ENCODE measurements at places on chromosomes 1 and 21.

DNA sequence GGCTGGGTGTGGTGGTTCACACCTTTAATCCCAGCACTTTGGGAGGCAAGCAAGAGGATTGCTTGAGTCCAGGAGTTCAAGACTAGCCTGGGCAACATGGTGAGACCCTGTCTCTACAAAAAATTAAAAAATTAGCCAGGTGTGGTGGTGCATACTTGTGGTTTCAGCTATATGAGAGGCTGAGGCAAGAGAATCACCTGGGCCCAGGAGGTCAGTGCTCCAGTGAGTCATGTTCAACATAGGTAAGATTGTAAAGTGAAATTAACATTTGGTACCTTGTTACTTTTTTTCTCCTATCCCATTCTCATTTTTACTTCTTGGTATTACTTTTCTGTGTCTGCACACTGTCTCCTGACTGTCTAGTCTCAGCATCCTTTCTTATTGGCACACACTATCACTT is 19.0 kb downstream of the MAGI3 start:
- no peak for DNase-seq

GRCh38 chr1:69827732-69828131 is 260.0 kb downstream of the LRRC7 start:
- DNase-seq: no peak

GRCh38 chr1:117128323-117129079 is 7.0 kb upstream of the TRIM45 start:
- DNase-seq: no peak

DNA sequence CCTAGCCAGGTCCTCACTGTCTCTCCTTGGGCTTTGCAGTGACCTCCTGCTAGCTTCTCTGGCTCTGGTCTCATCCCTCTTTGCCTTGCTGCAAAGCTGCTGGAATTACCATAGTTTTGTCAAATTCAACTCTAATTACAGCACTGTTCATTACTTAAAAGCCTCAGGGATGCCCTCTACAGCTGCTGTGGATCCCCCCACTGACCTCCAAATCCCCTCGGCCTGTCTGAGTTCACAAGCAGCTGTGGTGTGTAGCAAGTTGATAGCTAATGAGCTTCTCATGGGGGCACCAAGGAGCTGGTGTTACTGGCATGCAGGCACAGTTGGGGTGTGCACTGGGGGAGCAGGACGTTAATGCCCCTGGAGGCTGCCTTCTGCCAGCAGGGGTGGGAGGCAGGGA is 24.8 kb downstream of the NIPAL3 start:
- peak; percentile 47 for DNase-seq

DNA sequence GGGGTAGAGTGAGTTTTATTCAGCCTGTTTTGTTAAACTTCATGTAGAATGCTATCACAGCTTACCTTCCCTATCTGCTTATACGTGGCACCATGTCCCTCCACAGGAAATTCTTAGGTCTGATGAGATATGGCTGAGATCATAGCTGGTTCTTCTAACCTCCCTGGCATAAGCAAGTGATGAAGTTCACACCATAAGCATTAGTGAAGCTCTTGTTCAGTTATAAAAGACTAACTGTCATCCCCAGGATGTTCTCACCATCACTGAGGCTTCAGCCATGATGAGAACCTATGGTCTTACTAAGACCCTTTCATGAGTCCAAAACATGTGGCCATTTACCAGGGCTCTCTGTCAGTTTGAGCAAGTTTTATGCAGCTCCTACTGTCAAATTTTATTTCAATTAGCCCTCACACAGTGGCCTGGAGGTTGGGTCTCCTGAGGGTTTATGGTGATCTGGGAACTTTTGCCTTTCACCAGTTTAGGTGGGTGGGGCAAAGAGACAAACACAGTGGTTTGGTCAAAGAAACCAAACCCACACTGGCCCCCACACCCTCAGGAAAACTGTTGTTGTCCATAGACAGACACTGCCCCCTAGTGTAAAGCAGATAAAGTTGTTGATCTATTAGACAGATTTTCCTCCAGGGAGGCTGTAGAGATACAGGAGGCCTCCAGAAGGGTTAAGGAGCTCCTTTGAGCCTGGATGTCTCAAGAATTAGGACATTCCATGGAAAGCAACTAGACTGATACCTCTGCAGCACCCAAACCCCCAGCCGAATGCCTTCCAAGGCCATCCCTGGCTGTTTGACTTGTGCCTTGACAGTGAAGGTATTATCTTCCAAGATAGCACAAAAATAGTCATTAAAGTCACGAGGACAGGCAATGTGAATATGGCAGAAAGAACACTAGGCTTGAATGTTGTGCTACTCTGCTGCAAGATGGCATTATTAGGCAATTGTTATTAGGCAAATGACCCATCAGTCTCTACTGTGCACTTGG is 5.0 kb downstream of the SLC22A15 start:
- peak; percentile 12 for DNase-seq

GRCh38 chr1:93504247-93505033 is 56.5 kb downstream of the FNBP1L start:
- DNase-seq: no peak

- DNase-seq: no peak
Measured at GRCh38 chr1:34721241-34721640, 33.6 kb upstream of the GJB5 start.

GRCh38 chr1:209643285-209644020 is 8.8 kb downstream of the LAMB3 start:
- DNase-seq: no peak

DNA sequence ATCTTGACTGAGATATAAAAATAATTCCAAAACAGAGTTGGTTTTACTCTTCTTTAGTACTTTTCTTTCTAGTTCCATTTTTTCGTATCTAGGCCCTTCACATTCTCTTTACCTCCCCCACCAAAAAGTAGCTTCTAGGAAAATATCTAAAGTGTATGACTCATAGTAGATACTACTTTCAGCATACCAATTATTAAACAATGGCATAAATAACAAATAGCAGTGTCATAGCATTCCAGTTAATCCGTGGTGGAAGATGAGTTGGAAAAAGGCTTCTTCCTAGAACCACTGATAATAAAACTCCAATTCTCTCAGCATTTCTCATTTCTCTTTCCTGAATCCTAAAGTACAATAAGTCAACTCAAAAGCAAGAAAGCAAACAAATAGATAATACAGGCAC is 859.0 kb upstream of the B3GALT2 start:
- no peak for DNase-seq

DNA sequence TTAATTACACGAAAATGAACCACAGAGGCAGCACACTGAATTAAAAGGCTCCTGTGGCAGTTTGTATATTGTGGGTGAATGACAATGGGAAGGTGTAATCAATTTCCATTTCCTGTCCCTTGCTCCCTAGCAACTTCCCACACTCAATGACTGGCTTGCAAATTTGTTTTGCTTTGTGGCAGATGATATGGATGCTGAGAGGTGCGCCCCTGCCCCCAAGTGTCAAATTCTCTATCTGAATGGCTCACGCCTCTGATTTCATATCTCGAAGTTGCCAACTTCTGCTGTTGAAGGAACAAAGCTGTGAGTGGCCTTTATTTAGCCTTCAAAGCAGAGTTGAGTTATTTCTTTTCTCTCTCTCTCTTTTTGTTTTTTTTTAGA is 86.0 kb downstream of the FOXD2 start:
- no peak for DNase-seq

- DNase-seq: no peak
Measured at GRCh38 chr1:101128211-101128727, 102.7 kb upstream of the DPH5 start.

DNA sequence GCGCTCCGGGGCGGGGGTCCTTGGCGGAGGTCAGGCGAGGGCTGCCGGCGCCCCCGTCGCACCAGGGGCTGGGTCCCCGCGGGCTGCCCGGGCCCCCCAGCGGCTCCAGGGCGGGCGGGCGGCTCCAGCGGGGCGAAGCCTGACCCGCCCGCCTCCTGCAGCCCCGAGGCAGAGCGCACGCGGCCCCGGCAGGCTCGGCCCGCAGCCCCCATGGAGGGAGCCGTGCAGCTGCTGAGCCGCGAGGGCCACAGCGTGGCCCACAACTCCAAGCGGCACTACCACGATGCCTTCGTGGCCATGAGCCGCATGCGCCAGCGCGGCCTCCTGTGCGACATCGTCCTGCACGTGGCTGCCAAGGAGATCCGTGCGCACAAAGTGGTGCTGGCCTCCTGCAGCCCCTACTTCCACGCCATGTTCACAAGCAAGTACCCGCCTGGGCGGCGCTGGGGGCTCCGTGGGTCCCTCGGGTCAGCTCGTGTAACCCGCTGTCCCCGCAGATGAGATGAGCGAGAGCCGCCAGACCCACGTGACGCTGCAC is 817 bp downstream of the KLHL17 start:
- DNase-seq: peak; percentile 56

DNA sequence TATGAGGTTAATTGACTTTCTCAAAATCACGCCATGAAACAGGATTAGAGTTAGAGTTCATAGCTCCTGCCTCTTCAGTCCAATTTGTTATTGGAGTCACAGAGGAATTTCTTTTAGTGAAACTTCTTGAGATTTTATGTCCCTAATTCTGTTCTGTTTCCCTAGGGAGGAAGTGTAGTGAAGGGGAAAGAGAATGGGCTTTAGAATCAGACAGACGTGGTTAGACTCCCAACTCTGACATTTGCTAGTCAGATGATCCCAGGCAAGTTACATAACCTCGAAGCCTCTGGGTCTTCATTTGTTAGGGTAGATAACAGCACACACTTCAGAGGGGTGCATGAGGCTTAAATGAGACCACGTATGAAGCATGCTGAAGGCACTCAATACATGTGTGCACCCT is 83.9 kb downstream of the ASTN1 start:
- no peak for DNase-seq

DNA sequence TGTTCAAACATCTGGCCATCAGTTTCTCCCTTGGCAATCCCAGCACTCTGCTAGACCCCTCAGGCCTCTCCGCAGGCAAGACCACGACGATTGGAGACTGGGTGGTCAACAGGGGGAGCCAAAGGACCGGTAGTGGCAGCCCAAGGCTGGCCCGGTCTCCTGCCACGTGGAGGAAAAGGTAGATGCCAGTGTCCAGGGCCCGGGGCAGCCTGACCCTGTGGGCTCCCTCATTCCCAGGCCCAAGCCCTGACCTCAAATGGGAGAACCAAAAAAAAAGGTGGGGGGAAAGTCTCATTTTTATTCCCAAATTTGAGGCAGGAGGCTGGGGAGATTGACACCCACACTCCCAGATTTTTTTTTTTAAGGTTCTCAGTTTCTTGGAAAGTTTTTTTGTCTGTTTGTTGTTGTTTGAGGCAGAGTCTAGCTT is 24.8 kb downstream of the S100A6 start:
- peak; percentile 89 for DNase-seq

DNA sequence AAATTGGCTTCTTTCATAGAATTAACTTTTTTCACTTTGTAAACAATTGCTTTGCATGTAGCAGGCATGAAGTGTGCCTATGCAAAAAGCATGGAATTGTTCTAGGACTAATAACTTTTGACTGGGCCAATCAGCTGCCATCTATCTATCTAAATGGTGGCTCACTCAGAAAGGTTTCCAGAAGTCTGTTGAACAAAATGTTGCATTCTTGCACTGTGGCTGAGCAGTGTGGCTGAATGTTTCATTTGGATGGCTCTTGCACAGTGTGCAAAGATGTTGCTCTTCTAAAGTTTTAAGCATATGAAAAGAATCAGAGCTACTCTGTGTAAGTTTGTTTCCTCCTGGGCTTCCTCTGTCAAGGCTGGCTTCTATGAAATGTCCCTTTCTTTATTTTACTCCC is 213.5 kb downstream of the KCTD3 start:
- no peak for DNase-seq

DNA sequence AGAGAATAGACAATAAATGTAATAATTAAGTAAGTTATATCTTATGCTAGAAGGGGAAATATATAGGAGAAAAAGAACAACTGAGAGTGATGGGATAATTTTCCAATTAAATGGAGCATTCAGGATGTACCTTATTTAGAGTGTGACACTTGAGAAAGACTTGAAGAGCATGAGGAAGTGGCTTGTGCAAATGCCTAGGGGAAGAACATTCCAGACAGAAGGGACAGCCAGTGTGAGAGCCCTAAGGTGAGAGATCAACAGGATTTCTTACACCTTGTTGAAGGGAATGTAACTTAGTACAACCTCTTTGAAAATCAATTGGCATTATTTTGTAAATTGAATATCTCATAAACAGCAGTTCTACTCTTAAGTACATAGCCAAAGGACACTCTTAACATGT is 28.8 kb upstream of the TSPAN2 start:
- no peak for DNase-seq

DNA sequence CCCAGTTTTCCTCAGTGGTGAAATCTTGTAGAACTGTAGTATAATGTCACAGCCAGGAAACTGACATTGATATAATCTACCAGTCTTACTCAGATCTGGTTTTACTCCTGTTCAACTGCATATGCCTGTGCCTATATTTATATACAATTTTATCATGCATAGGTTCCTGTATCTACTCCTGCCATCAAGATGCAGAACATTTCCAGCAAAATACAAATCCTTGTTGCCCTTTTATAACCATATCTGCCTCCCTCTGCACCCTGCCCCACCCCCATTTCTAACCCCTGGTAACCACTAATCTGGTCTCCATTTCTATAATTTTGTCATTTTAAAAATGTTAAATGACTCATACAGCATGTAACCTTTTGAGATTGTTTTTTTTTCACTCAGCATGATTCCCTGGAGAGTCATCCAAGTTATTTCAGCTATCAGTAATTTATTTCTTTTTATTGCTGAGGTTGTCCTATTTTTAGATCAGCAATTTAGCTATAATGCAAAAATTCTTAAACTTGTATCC is 8.1 kb downstream of the UTP25 start:
- no peak for DNase-seq

- DNase-seq: no peak
Measured at GRCh38 chr1:176617881-176618280, 154.9 kb downstream of the PAPPA2 start.

- peak; percentile 87 for DNase-seq
Measured at GRCh38 chr1:233613252-233614172, at the start of gene KCNK1. KCNK1 (plus strand) TSS chr1:233614106; CDS start chr1:233614172, 66 bp downstream.

GRCh38 chr1:43165162-43165561 is 6.9 kb downstream of the EBNA1BP2 start:
- no peak for DNase-seq

DNA sequence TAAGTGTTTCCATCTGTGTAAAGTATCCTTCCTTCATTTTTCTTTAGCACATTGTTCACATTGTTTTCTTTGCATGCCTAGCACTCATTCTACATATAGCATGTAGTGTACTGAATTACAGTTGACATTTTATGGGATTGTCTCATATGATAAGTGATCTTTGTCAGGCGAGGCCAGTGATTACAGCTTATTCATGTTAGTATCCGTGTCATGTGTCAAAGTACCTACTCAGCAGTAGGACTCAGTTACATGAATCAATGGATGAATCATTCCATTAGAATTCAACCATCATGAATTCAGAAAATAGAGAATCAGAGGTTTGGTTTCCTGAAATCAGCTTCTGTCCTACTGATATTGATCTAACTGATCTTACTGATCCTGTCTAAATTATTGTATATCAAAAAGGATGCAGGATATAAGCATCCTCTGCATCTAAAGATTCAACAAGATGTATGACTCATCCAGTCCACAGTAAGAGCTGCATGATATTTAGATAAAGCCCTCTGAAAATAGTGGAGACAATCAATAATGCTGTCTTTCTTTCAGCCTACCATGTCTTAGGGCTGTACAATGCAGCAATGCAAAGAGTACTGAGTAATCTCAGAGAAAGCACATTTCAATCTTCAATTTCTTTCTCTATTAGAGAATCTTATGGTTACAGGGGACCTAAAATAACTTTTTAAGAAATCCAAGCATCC is 20.7 kb upstream of the HRNR start:
- DNase-seq: no peak

- DNase-seq: no peak
Measured at GRCh38 chr1:44653107-44653964, 20.9 kb downstream of the TMEM53 start.

GRCh38 chr1:36472656-36473055 is 8.5 kb upstream of the MRPS15 start:
- no peak for DNase-seq

GRCh38 chr1:186900539-186901237 is 71.9 kb downstream of the PLA2G4A start:
- DNase-seq: no peak

Data from kidney (tissue), 22 donors.